ENCODE measurements at places on chromosomes 11 and 22. TPM values are rescaled to one million over a fixed set of nuclear protein-coding genes. Genes with fewer than 3 reads are reported as not detected.

C11orf86 gene
- not detected for total RNA-seq

FXYD6 gene
- total RNA-seq, result 31.2 TPM

APOA4 gene
- total RNA-seq, result not detected

CCDC188 gene
- total RNA-seq, result 0.44 TPM

OR5B21 gene
- total RNA-seq, result not detected

LRRN4CL gene
- total RNA-seq, result 6.1 TPM

MMP8 gene
- total RNA-seq, result 0.37 TPM

RIC3 gene
- 13.8 TPM for total RNA-seq

OR52N2 gene
- total RNA-seq, result not detected

CDCA5 gene
- total RNA-seq, result 0.81 TPM

CPSF7 gene
- 47.2 TPM for total RNA-seq

SCT gene
- total RNA-seq, result not detected

XKR3 gene
- not detected for total RNA-seq

CNTF gene
- total RNA-seq, result 1.2 TPM

PGA4 gene
- 0.41 TPM for total RNA-seq

IGSF9B gene
- 40.0 TPM for total RNA-seq
